ENCODE measurements at places on chromosomes 11 and 22. TPM values are rescaled to one million over a fixed set of nuclear protein-coding genes. Genes with fewer than 3 reads are reported as not detected.

- no peak for DNase-seq
Measured at GRCh38 chr22:17245341-17245740, 26.1 kb upstream of the ADA2 start.

Gene CAVIN3
- 37.1 TPM for total RNA-seq

Gene USP2
- total RNA-seq, result 135 TPM

DNA sequence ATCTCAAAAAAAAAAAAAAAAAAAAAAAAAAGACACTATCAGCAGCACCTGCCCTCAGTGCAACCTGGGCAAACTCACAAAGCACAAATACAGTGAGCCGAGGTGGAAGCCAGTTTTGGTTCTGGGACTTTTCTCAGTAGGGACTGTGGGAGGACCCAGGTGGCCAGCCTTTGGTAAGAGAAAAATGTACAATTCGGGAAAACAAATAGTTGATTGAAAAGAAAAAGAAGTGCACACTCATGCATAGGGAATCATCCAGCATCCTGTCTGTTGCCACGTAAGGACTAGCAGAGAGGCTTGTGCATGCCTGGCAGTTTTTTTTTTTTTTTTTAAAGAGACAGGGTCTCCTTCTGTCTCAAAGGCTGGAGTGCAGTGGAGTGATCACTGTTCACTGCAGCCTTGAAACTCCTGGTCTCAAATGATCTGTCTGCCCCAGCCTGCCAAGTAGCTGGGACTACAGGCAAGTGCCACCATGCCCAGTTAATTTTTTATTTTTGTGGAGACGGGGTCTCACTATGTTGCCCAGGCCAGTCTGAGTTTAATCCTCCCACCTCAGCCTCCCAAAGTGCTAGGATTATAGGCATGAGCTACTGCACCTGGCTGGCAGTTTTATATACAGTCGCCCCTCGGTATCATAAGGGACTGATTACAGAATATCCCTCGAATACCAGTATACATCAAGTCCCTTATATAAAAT lies 36.7 kb downstream of the TPST2 start:
- no peak for DNase-seq

Gene HYLS1
- total RNA-seq, result 4.5 TPM

DNA sequence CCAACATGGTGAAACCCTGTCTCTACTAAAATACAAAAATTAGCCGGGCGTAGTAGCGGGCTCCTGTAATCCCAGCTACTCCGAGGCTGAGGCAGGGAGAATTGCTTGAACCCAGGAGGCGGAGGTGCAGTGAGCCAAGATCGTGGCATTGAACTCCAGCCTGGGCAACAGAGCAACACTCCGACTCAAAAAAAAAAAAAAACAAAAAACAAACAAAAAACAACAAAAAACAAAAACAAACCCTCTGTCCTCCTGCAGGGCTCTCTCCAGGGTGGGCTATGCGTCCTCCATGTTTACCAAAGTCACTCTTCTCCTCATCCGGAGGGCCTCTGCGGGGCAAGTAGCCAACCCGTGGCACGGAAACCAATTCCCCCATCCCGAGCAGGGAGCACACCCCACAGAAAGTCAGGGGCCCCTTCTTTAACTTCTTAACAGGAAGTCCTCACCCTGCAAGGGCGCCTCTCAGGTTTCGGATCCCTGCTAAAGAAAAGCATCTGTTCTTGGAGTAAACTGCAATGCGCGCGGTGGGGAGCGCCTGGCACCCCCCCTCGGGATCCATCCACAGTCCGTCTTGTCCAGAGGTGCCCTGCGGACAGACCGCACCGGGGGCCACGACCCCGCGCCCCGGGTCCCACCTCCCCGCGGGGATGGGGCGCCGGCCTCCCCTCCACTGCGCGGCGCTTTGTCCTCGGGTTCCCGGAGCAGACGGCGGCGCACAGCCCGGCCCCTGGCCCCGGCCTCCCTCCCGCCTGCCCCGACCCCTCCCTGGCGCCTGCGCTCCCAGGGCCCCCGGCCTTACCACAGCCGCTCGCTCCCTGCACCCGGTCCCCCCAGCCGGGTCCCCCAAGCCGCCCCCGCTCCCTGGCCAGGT lies 712 bp downstream of the CERK start:
- DNase-seq, result peak; percentile 47

DNA sequence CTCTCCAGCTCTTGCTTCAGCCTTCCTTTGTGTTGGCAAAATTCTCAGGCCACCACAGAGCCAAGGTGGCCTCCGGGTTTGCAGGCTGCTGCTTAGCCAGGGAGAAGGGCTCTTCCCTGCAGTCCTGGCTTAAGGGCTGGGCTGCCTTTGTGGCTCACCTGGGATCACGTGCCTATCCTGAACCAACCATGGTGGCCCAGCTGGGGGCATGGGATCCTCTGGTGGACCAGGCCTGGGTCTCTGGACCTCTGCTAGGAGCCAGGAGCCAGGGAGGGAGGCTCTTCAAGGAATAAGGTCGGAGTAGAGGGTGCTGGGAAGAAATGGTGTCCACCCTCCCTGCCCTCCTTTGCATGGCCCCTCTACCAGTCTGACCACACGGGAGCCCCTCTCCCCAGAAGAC lies 43.9 kb downstream of the CACNA1I start:
- DNase-seq, result no peak

- no peak for DNase-seq
Measured at GRCh38 chr11:27040302-27041115, at the start of gene BBOX1. Gene BBOX1, plus strand, starts transcription at chr11:27040815. Its CDS starts 14,616 bp downstream, at chr11:27055431.

Gene CNTN5
- total RNA-seq, result 0.36 TPM

DNA sequence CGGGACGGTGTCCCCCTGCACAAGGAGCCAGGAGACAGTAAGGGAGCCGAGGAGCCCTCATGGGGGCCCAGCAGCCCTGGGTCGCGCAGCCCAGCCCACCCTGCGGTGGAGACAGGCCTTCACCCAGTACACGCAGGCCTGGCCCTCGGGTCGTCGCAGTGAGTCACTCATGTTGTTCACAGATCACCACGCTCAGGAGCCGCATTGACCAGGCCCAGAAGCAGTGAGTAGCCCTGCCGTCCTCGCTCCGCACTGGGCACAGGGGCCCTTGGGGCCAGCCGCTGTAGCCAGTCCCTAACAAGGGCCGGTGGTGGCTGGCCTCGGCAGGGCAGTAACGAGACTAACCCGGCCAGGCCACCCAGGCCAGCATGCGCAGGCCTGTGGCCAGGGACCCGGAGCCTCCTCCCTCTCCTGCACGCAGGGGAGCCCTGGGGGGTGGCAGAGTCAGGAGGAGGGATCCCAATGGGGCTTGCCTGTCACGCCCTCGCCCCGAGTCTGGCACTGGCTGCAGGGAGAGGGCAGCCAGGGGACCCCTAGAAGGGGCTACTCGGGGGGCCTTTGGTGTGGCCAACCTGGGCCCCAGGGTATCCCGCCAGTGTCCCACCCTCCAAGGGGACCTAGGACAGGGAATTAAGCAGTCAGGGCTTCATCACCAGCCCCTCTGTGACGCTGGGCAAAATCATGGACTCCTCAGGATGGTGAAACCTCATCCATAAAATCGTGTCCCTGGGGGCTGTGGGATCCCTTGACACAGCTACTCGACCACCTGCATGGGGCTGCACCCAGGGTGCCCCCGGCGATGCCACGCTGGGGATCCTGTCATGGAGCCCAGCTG lies 10.1 kb upstream of the MRPL23 start:
- peak; percentile 11 for DNase-seq

Gene UPB1
- 1.1 TPM for total RNA-seq
